SK-N-MC (cell line): ENCODE measurements at places on chromosomes 4 and X.

- DNase-seq: no peak
Observed at GRCh38 chr4:114558446-114559020, 40.1 kb upstream of the UGT8 start.

DNA sequence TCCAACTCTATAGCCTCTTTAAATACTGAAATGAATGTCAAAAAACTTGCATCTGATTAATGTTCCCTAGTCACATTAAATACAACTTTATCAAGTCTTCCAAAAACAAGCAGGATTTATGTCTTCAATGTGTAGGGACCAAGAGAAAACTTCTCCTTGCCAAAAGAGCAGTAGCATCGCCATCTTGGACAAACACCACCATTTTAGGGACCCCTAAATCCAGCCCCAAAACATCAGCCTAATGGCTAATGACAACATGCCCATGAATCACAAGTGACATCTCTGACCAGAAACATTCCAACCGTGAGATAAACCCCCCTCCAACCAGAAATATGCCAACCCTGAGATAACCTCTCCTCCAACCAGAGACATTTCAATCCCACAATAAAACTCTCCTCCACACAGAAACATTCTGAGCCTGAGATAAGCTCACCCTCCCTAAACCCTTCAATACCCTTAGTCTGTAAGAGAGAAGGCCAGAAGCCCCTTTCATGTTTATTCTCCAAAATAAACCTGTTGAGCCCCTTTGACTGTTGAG lies 697.4 kb downstream of the TRAM1L1 start:
- DNase-seq: no peak

DNA sequence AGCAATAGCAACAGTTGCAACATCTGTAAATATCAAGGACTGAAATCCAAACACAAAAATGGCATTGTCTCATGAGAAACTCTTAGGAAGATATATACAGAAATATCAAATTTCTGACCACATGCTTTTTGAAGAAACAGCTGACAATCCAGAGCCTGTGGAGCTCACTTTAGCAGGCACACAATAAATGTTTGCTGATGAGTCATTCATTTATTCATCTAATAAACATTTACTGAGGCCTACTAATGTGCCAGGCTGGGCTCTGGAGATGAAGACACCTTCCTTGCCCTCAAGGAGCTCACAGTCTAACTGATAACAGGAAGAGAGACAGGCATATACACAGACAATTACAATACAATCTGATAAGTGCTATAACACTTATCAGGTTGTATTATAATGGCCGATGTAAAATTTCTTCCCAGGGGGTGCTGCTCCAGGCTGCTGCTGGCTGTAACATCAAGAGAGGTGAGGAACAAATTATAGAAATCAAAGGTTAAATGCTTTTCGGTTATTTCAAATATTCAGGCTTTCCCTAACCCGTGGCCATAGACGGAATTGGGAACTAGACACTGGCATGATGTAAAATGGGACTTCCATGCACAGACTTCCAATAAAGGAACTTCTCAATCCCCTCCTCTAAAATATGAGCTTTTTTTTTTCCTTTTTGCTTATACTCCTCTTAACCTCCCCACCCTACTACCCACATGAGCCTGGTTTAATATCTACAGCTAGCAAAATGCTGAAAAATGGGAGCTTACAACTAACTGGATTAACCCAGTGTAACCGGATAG lies 16.8 kb upstream of the ZCCHC13 start:
- no peak for DNase-seq

GRCh38 chrX:106707771-106708454 lies 18.6 kb upstream of the RNF128 start:
- DNase-seq: no peak

DNA sequence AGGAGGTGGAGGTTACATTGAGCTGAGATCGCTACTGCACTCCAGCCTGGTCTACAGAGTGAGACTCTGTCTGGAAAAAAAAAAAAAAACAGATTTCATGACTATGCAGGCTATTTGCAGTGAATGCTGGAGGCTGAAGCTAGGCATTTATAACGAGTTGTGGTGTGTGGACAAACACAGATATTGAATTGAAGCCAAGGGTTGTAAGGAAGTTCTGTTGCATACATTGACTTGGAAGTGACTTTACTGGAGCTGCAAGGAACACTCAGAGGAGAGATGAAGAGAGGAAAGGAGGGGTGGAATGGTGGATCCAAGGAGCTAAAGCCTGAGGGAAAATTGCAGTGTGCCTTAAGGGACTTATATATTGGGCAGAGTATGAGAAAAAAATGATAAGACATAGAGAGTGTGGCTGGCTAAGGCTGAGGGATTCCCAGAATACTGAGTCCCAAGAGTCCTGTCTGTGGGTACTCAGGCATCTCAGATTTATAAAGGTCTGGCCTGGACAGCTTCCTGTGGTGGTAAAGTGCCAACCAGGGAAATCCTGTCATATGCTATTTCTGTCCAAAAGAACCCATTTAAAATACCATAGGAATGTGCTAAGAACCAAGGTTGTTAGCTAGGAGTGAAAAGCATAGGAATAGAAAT lies 87.8 kb upstream of the GUCY1A1 start:
- DNase-seq: peak; percentile 37

GRCh38 chrX:24498181-24498580 lies 33.1 kb downstream of the PDK3 start:
- DNase-seq: no peak

DNA sequence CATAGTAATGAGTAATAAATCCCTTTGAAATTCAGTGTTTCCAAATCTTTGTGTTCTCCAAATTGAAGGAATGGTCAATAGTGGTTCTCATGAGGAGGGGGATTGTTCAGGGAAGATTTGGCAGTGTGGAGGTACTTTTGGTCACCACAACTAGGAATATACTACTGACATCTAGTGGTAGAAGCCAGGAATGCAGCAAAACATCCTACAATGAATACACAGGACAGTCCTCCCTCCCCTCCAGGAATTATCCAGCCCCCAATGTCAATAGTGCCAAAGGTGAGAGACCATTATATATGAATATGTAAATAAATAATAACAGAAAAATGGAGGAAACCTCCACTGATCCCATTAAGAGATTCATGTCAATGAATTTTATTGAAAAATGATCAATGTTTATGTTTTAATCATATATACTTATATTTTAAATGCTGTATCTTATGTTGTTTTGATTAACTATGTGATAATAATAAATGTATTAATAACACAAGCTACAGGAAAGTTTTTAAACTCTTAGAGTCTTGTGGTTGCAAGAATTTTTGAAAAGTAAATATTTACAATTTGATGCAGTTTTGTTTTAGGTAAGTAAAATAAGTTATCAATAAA lies 14.4 kb upstream of the FAM9A start:
- peak; percentile 35 for DNase-seq

- no peak for DNase-seq
Observed at GRCh38 chr4:30330894-30331652, 389.1 kb upstream of the PCDH7 start.

GRCh38 chr4:21555083-21555482 lies 393.5 kb downstream of the KCNIP4 start:
- no peak for DNase-seq

- DNase-seq: no peak
Observed at GRCh38 chrX:110863883-110864282, 68.3 kb upstream of the CHRDL1 start.

DNA sequence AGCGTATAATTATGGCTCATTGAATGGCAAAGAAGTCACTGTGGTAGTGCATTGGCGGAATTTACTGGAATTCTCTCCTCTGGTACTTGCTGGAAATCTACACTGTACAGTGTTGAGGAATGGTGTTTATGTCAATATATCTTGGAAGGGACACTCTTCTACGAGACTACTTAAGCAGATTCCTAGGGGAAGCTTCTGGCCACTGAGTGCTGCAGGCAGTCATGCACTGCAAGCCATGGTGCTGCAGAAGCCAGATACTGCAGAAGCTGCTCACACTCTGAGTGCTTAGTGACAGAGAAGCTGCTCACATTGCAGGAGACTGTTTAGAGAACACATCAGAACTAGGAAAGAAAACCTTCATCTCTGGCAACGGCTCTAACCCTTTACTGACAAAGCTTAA lies 725.0 kb downstream of the CCSER1 start:
- no peak for DNase-seq

- no peak for DNase-seq
Observed at GRCh38 chr4:144421839-144422565, 224.0 kb upstream of the HHIP start.

DNA sequence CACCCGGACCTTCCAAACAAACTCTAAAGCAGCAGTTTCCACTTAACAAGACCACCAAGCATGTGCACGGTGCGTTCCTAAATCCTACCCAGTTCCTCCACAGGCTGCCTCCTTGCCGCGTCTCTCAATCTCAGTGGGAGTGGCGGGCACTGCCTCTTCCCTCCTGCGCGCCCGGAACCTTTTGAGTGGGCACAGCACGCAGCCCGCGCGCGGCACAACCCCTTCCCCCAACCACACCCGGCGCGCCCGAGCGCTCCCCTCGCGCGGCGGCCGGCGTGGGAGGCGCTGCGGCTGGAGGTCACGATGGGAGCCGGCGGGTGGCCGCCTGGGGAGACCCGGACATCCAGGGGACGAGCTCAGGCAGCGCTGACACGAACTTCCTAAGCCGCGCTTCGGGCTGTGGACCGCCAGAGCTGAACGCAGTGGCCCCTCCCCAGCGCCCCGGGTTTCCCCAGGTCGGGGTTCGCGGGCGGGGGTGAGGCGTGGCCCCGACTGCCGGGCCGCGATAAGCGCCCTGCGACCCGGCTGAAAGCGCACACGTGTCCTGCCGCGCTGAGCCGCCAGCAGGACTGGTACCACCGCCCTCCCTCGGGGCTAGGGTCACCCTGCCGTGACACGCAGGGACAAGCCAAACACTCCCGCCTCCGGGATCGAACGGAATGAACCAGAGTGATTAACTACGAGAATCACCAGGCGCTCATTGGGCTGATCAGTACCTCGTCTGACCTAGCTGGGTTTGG lies at the start of gene ABCG2:
Gene ABCG2, minus strand, starts transcription at position 151 of the 740 bp plus-strand sequence. CDS start 18,644 bp downstream, outside the sequence.
- peak; percentile 6 for DNase-seq

GRCh38 chr4:7894098-7894676 lies 45.5 kb downstream of the AFAP1 start:
- no peak for DNase-seq

DNA sequence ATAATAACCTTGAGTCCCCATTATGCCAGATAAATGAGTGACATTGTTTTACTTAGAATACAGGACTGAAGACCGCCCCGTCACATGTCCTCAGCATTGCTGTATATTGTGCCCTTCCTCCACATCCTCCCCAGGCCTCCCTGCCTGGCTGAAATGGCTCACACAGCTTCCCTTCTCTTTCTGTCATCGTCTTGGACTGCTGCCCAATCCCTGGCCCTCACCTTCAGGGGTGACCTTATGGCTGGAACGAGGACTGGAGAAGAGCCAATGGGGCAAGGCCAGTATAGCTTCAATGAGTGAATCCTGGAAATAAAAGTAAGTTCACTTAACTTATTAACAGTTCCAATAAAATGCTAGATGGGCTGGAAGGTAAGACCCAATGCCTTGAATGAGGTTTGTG lies 2.7 kb downstream of the KCNE5 start:
- no peak for DNase-seq

DNA sequence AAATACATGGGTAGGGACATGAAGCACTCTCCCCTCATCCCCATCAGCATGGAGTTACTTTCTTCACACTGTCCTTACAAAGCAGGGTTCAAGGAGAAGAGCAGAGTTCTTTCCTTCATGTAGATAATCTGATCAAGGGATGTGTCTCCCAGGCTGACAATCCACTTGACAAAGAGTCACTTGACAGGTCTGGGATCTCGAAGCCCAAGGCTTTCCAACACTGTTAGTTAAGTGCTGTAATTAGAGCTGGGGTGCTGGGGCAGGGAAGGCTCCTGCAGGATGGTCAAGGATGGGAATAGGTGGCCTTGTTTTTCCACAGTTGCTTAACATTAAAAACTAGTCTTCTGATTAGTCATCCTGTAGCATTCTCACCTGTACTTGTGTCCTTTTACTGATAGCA lies 38.0 kb downstream of the CCNG2 start:
- no peak for DNase-seq

- no peak for DNase-seq
Observed at GRCh38 chr4:35925806-35926205, 318.5 kb downstream of the ARAP2 start.

GRCh38 chr4:101020956-101021355 lies 326.4 kb downstream of the PPP3CA start:
- no peak for DNase-seq

GRCh38 chrX:38335382-38335781 lies 8.1 kb upstream of the RPGR start:
- no peak for DNase-seq

GRCh38 chr4:4391866-4392265 lies 5.0 kb downstream of the NSG1 start:
- no peak for DNase-seq

DNA sequence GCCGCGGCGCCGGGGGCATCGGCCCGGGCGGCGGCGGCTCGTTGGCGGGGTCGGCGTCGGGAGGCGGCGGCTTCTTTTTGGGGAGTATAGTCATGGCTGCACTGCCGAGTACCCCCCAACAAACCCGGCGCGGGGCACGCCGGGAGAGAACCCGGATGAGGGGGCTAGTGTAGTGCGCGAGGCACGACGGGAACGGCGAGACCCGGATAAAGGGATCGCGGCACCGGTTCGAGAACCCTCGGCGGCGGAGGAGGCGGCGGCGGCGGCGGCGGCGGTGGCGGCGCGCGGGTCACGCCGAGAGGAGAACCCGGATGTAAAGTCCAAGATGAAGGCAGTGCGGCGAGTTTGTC lies at the start of gene OTUD5:
Gene OTUD5, minus strand, starts transcription at position 131 of the 350 bp plus-strand sequence. Its CDS starts 37 bp downstream, at position 94.
- DNase-seq: no peak

DNA sequence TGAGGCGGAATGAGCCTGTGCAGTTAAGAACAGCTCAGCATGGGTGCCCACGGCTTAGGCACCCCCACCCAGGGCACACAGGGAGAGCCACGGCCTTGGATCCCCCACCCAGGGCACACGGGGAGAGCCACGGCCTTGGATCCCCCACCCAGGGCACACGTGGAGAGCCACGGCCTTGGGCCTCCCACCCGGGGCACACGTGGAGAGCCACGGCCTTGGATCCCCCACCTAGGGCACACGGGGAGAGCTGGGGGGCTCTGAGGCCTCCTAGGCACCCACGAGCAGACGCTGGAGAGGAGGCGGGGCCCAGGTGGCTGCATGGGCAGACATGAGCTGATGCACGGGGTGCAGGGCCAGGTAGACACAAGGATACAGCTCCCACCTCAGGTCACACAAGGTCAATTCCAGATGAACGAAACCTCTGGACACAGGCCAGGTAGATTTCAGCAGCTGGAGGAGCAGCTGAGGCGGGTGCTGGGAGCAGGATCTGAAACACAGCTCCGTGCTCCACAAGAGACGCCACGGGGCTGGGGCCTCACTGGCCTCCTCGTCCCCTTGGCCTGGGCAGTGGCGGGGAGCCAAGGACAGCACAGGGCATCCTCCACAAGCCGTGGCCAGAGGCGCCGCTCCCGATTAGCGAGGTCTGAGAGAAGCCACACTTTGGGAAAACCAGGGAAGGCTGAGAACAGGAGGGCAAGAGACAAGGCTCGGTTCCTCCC lies 30.8 kb downstream of the GAK start:
- DNase-seq: no peak
